ENCODE measurements at places on chromosomes 16 and 17.

GRCh38 chr16:80129791-80130190, 411.0 kb upstream of the DYNLRB2 start:
- no peak for DNase-seq

GRCh38 chr16:19737306-19738038, 19.4 kb downstream of the IQCK start:
- no peak for DNase-seq

GRCh38 chr17:43169561-43170139, 1.4 kb upstream of the NBR1 start:
- DNase-seq: peak; percentile 3

- no peak for DNase-seq
Measured at GRCh38 chr16:23896832-23897821, 61.3 kb downstream of the PRKCB start.

DNA sequence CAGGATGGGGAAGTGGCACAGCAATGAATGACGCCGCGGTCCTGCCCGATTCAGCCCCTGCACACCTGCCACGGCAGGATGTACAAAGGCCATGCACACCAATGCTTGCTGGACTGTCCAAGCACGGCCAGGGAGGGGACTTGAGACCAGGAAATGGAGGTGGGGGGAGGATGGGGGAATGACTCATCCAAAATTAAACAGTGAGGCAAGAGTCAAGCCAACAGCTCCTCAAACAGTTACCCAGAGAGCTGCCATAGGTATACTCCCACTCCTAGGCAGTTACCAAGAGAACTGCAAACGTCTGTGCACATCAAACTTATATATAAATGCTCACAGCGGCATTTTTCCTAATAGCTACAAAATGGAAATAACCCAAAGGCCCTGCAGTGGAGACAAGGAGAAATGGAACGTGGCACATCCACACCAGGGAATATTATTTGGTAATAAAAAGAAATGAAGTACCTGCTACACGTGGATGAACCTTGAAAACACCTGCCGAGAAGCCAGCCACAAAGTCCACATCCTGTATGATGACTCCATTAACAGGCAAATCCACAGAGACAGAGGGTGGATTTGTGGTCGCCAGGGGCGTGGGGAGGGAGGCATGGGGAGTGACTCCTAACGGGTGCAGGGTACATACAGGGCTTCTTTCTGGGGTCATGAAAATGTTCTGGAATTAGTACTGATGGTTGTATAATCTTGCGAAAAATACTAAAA, 54.1 kb downstream of the VAC14 start:
- no peak for DNase-seq

GRCh38 chr16:55292491-55292890, 31.5 kb upstream of the IRX6 start:
- DNase-seq: no peak

GRCh38 chr17:2172077-2172851, 117.4 kb downstream of the HIC1 start:
- DNase-seq: no peak

GRCh38 chr17:17080781-17081180, 38.5 kb downstream of the MPRIP start:
- no peak for DNase-seq

DNA sequence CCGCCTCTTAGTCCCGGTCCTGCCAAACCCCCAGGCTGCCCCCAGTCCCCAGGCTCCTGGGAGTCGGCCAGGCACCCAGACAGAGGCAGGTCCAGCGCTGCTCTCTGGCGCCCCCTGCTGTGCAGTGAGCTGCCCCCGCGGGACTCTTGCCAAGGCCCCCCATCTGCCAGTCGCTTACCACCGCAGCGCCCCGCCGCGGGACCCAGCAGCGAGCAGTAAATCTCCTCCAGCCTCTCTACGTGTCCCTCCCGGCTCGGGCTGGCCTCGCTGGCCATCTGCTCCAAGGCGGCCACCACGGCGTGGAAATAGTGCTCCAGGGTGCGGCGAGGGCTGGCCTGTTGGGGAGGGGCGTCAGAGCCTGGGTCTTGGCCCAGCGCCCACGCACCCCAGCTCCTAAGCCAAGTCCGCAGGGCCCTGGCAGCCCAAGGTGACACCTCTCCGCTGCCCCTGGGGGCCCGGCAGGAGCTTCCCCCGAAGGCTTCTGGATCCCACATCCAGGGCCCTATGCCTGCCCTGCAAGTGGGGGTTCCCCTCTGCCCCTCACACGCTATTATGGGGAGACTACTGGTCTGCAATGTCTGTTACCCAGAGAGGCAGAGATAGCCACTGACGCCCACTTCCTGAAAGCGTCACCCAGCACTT, 33.7 kb upstream of the MFSD6L start:
- DNase-seq: no peak

Measured in cerebellar nuclear complex (tissue), 1 donor.